GOT3 (cell line): ENCODE measurements at places on chromosomes 2 and 18.

GRCh38 chr2:236928380-236929037 lies 157.2 kb upstream of the COPS8 start:
- no peak for DNase-seq

DNA sequence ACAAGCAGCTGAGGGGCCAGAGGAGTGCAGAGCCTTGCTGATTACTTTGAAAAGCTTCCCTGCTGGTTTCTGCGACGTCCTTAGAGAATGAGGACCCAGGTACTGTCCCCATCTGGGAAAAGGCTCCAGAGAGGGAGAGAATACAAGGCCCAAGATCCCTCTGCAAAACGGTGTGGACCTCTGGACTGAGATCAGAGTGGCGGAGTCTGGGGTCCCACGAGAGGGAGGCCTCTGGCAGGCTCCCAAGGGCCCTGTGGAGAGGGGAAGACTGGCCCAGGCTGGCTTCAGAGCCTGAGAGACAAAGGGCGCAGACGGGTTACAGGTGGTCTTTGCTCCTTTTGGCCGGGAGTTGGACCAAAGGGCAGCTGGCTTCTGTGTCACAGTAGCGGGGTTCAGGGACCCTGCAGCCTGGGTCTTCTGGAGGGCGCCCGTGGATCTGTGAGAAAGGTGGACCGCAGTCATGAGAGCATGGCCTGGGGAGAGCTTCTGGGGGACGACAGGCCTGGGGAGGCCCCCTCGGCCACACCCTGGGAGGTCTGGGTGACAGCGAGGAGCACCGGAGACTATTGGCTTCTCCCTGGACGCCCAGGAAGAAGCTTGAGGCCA lies 805 bp downstream of the SNORC start:
- DNase-seq, result no peak

DNA sequence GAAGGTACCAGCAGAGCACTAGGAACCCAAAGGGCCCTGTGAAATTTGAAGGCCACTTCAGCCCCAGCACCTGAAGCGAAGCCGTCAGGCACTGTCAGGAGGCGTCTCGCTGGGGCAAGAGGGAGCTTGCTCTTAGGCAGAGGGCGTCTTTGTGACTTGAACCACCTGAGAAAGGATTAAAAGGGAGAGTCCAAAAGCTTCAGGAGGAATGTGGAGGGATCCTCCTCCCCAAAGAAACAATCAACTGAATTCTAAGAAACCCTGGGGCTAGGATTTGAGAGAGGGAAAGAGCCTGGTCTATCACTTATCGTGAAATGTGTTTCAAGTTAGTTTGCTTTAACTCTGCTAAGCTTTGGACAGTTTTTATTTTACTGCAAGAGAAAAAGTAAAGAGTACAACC lies 324.9 kb upstream of the SOX11 start:
- no peak for DNase-seq

GRCh38 chr18:63736876-63737275 lies 34.1 kb downstream of the SERPINB11 start:
- DNase-seq, result no peak
